Posterior cingulate gyrus (tissue), 11 donors: ENCODE measurements at places on chromosomes 6 and 20.
A peak's percentile ranks its signal among the peaks of the same experiment; 100 is the strongest.

GRCh38 chr6:20279608-20280287, 67.5 kb upstream of the MBOAT1 start:
- no peak for DNase-seq

DNA sequence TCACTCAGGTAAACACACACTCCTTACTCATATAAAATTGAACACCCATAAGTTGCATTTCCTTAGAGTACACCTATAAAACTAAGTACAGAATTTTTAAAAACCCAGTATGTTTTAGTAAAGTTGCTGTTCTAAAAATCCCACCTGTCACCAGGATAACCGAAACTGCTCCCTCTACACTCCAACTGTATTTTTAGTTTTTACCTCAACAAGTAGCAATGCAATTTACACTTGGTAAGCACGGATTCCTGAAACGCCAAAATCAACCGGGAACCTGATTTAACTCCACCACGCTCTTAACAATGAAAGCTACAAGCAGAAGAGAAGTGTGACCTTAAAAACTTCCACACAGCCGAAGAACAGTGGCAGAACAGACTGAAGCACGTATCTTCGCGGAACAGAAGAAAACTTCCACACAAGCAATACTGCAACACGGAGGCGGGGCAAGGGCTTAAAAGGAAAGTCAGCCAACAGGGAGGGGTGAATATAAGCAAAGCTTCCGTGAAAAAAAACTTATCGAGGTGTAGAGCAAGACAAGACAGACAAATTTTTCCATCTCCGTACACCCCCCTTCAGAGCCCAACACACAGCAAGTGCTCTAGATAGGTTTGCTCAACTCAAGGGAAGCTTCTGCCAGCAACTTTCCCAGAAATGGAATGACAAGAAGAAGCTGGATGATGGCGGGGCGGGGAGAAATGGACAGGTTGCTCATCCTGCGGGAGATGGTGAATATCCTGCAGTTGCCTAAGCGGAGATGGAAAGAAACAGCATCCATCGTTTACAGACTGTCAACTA, 1.4 kb downstream of the STAU1 start:
- peak; percentile 29 for DNase-seq

GRCh38 chr6:114334237-114334636, 8.6 kb downstream of the HS3ST5 start:
- no peak for DNase-seq

DNA sequence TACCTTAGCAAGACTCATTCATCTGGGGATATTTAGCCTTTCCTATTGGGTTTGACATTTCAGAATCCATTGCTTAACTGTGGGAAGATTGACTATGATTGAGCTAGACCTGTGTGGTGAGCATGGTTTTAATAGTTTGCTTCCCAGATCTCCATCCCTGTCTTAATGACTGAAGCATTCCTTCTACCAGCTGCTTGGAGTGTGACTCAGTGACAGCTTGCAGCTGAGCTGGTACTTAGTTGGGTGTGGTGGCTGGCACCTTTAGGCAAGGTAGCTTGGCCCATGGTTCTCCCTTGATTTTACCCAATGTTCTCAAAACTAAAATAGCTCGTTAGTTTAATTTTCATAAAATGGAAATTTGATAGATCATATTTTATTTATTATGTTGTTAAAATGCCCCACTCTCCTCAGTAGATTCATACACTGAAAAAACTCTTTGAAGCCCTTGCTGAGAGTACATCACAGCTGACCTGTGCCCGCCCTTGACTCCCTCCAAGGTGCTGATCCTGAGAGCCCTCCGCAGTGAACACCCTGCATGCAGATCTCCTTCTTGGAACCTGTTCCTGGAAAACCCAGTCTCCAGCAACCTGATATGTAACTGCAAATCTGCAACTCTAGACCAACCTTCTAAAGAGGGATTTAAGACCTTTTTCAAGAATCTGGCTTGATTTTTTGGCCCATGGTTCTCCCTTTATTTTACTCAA, 19.1 kb downstream of the DOK5 start:
- DNase-seq = peak; percentile 66

GRCh38 chr20:42957704-42958095, 232.0 kb downstream of the PTPRT start:
- no peak for DNase-seq

GRCh38 chr20:45157962-45158361, 16.7 kb upstream of the PI3 start:
- DNase-seq = no peak

GRCh38 chr6:124436803-124437202, 525.4 kb upstream of the RNF217 start:
- no peak for DNase-seq

DNA sequence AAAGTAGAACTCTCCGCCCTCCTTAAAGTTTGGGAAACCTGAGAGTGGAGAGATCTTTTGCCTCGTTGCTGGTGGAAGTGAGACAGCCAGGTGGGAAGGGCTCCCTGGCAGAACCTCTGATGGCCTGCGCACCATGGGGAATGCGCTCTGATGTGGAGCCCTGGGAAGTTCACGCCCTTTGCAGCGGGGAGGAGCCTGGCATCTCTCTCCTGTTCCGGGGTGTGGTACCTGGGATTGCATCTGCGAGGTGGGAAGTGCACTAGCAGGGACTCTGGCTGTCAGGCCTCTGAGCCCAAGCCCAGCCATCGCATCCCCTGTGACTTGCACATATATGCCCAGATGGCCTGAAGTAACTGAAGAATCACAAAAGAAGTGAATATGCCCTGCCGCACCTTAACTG, 159.8 kb downstream of the AKAP7 start:
- no peak for DNase-seq

DNA sequence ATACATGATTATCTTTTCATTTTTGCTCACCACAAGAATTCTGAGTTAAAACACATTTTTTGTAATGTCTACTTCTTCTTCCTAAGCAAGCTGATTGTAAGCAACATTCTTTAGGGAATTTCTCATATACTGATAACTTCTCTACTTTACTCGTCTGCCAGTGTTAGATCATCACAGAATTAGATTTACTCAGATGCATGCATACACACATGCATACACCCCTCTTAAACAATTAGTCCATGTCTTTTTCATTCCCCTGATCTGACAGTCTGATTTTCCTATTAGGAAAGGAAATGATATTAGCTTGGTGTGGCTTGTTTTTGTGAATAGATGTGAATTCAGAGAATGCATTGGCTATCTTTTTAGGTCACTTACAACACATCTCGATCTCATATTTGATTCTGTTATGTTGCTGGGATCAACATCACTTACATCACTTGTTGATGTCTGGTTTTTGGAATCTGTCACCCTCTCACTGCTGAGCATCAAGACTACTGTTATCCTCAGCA, 91.4 kb downstream of the FIG4 start:
- no peak for DNase-seq

GRCh38 chr20:44566018-44566417, 16.4 kb upstream of the PKIG start:
- no peak for DNase-seq

DNA sequence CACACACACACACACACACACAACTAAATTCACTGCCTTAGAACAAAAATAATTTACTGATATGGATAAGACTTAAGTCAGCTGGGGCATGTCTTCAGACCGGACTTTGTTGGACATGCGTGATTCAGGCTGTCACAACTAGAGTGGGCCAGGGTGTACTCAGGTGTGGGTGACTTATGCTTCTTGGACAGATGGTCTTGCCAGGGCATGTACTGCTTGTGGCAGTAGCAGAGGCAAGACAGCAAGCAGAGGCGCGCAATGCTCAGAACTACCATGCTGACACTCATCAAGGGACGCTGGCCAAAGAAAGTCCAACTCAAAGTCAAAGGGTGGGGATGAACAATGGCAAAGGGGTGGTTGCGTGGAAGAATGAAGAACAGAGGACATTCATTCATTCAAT, 437.5 kb downstream of the CBLN4 start:
- no peak for DNase-seq

- no peak for DNase-seq
Observed at GRCh38 chr6:169362501-169363121, 109.0 kb upstream of the THBS2 start.

GRCh38 chr6:165987483-165988301, 180.0 kb downstream of the TBXT start:
- peak; percentile 90 for DNase-seq

DNA sequence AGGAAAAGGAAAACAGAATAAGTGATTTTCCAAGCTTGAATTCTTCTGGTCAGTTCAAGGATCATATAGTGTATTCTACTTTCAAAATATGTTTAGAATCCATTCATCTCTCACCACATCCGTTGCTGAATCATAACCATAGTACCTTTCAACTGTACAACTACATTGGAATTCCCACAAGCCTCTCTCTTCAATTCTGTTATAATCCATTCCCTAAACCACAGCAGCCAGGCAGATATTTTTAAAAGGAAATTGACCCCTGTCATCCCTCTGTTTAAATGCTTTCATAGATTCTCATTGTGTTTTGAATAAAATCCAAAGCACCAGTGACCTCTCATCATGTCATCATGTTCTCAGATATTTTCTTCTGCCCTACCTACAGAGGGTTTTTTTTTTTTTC, 412.7 kb downstream of the GRIK2 start:
- DNase-seq = no peak

DNA sequence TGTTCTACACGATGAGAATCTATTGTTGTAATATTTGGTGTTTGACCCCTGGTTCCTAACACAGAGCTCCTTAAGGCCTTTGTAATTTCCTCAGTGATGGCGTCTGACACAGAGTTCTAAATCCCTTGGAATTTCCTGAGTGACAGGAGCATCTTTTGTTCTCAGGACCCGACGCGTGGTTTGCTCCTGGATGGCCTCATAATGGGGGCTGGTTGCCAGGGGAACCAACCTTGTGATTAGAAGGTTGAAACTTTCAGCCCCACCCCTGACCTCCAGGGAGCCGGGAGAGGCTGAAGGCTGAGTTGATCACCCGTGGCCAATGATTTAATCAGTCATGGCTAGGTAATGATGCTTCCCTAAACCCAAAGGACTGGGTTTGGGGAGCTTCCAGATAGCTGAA, 20.5 kb upstream of the ZNF133 start:
- DNase-seq = no peak

GRCh38 chr6:113862112-113862511, 5.0 kb downstream of the MARCKS start:
- DNase-seq = no peak

- no peak for DNase-seq
Observed at GRCh38 chr6:28693033-28693750, 167.5 kb downstream of the GPX5 start.

GRCh38 chr20:10665027-10665561, 8.7 kb downstream of the JAG1 start:
- no peak for DNase-seq

DNA sequence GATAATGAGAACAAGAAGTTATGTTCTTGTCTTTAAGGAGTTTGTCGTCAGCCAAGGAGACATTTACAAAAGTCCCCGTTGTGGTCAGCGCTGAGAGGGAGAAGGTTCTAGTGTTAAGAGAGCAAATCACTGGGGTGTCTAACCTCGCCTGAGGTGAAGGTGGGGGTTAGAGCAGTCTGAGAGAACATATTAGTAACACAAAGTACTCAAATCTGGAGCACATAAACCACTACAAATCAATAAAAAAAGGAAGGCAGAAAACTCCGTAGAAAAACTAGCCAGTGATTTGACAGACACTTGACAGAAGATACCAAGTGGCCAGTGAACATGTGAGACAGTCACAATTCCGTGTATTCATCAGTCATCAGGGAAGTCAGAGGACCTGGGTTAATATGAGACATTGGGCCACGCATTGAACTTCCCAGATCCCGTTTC, 45.4 kb downstream of the CDS2 start:
- DNase-seq = no peak

- DNase-seq = no peak
Observed at GRCh38 chr6:6964675-6965074, 143.1 kb upstream of the RREB1 start.

DNA sequence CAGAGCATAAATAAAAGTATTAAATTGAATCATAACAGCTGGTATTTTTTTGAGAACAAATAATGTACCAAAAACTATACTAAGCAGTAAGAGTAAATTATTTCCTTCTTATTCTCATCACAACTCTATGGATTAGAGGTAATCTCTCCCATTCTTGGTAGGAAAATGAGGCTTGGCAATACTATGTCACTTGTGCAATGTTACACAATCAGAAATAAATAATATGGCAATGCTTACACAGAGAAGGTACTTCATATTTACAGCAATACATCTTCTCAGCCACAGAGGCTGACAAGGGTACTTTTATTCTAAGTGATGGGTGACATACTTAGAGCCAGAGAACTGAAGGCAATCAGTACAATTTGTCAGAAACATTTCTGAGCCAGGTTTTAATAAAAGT, 3.9 kb downstream of the DST start:
- DNase-seq = no peak

- DNase-seq = peak; percentile 86
Observed at GRCh38 chr20:20373091-20373571, 5.2 kb downstream of the INSM1 start.

DNA sequence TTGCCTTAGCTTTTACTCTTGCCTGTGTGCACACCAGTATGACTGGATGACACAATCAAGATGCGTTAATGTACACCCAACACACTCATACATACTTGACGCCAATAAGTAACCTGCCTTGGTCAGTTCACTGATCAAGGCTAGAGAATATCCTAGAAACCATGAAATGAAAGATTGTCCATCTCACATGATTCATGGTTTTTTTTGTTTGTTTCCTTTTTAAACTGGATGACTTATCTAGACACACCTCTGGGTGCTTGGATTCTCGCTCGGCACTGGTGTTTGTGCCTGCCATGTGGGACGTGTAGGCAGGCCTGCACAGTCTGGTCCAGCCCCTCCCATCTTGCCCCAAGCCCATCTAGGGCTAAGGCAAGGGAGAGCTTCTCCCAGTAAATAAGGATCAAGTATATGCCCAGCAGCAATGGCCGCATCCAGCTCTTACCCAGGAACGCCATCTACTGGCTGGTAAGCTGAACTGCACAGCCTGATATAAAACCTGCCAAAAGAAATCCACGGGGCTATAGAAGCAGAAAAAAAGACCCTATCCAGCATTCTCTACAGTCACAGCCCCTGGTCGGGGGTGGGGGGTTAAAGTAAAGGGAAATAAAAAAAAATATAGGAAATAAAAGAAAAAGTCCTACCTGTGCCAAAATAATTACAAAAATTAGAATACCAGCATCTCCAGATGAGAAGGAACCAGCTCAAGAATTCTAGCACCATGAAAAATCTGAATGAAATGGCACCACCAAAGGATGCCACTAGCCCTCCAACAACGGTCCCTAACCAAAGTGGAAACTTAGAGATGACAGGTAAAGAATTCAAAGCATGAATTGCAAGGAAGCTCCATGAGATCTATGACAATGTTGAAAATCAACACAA, 73.3 kb downstream of the OTOR start:
- no peak for DNase-seq

GRCh38 chr20:17612992-17613327, 43.1 kb downstream of the DSTN start:
- DNase-seq = no peak

- DNase-seq = no peak
Observed at GRCh38 chr6:90177544-90178383, 118.9 kb downstream of the BACH2 start.

DNA sequence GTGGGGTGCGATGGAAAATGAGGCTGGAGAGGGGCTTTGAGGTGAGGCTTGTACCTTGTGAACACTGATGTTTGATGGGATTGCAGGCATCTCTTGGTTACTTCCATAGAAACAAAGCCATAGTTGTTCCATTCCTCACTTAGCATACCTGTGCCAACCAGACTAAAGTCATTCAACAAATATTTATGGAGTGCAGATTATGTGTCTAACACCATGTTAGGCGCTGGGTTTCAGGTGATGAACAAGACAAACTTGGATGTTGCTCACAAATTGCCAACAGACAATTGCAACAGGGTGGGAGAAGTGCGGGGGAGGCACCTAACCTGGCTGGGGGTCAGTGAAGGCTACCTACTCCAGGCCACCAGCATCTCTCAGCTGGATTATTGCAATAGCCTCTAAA, 1.5 kb downstream of the TTPAL start:
- no peak for DNase-seq

GRCh38 chr20:20130399-20130798, 78.1 kb downstream of the CFAP61 start:
- DNase-seq = no peak
